ENCODE measurements at places on chromosomes 2 and 18.

DNA sequence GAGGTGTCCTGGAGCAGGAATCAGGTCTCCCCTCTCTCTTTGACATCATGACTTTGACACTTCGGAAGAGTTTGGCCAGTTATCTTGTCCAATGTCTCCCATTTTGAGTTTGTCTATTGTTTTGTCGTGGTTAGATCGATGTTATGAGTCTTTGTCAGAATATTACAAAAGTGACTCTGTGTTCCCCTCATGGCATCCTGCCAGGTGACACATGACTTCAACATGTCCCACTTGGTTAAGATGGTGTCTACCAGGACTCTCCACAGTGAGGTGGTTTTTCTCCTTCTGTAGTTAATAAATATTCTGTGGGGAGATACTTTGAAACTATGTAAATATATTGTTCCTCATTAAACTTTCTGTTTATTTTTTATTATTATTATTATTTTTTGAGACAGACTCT lies 76.6 kb upstream of the BZW1 start:
- H3K4me1 ChIP-seq = no peaks in the 10 kb centered on the region
- H3K4me3 ChIP-seq = no peak overlapping the region
- no peak for DNase-seq
- H3K36me3 ChIP-seq = no peaks in the 10 kb centered on the region
- no peak overlapping the region for H3K27ac ChIP-seq

DNA sequence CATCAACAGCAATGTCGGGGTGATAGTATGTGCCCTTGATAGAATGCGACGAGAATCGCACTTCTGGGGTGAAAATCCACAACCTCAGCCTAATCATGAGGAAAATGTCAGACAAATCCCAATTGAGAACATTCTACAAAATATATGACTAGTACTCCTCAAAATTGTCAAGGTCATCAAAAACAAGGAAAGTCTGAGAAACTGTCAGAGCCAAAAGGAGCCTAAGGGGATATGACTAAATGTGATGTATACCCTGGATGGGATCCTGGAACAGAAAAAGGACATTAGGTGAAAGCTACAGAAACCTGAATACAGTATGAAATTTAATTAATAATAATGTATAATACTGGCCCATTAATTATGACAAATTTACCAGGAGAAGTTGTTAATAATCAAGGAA lies 7.6 kb upstream of the CACNB4 start:
- no peaks in the 10 kb centered on the region for H3K27me3 ChIP-seq
- H3K27ac ChIP-seq = no peak overlapping the region
- no peak overlapping the region for H3K4me3 ChIP-seq
- H3K4me1 ChIP-seq = no peaks in the 10 kb centered on the region

- peaks cover 12% of the 10 kb centered on the region for H3K4me1 ChIP-seq
- DNase-seq = peak; percentile 41
- no peak within 1 kb of the TSS for H3K4me3 ChIP-seq
- H3K27me3 ChIP-seq = no peaks in the 10 kb centered on the region
- H3K36me3 ChIP-seq = no peaks in the 10 kb centered on the region
Measured at GRCh38 chr2:20012282-20013125, at the start of gene MATN3. TSS of gene MATN3 (minus strand) at chr2:20012668. CDS start at chr2:20012631, 37 bp downstream.

DNA sequence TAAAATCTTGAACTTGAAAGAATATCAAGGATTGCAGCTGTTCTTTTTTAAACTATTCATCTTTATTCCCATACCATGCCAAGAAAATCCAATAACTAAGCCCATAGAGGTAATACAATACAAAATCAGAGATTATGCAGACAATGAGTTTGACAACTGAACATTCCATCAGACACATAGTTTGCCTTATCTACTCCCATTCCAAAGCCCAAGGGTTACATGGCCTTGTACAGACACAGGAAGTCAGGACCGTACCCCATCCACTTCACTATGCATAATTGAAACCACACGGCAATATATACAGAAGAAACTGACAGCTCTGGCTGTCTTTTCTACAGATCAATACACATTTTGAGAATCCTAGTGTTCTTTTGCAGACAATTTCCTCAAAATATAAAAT lies 181.3 kb downstream of the TMX3 start:
- no peaks in the 10 kb centered on the region for H3K36me3 ChIP-seq
- H3K27me3 ChIP-seq = no peaks in the 10 kb centered on the region
- no peak overlapping the region for H3K27ac ChIP-seq
- no peak overlapping the region for H3K4me3 ChIP-seq

- H3K27ac ChIP-seq = no peak overlapping the region
- H3K4me1 ChIP-seq = peaks cover 14% of the 10 kb centered on the region
- H3K27me3 ChIP-seq = no peaks in the 10 kb centered on the region
- H3K4me3 ChIP-seq = no peak overlapping the region
- no peaks in the 10 kb centered on the region for H3K36me3 ChIP-seq
Measured at GRCh38 chr18:26425148-26425531, 123.2 kb downstream of the KCTD1 start.

GRCh38 chr2:200749631-200750322 lies 61.9 kb upstream of the BZW1 start:
- no peak for DNase-seq
- H3K27ac ChIP-seq = no peak overlapping the region
- H3K36me3 ChIP-seq = no peaks in the 10 kb centered on the region
- H3K27me3 ChIP-seq = no peaks in the 10 kb centered on the region

DNA sequence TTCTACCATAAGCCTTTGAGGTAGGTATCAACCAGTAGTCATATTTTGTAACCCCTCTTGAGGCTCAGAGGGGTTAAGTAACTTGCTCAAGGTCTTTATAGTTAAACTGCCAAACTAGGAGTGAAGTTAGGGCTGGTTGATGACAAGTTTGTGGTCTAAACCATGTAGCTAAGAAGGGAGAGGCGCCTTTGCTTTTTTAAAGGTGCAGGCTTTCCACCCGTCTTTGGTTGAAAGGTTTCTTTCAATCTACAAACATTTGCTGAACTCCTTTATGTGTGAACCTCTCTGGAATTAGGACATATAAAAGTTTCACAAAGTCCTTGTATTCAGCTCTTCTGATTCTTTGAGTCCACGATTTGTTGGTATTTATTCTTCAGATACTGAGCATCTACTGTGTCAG lies 2.4 kb upstream of the MTA3 start:
- DNase-seq = no peak
- no peak overlapping the region for H3K27ac ChIP-seq
- H3K4me1 ChIP-seq = peaks cover 16% of the 10 kb centered on the region
- H3K4me3 ChIP-seq = no peak overlapping the region
- no peaks in the 10 kb centered on the region for H3K27me3 ChIP-seq

- H3K4me1 ChIP-seq = peaks cover 7% of the 10 kb centered on the region
- H3K27ac ChIP-seq = no peak overlapping the region
- DNase-seq = peak; percentile 89
- H3K27me3 ChIP-seq = peaks cover 4% of the 10 kb centered on the region
- H3K36me3 ChIP-seq = no peaks in the 10 kb centered on the region
Measured at GRCh38 chr2:237858294-237859081, 935 bp upstream of the RAMP1 start.

DNA sequence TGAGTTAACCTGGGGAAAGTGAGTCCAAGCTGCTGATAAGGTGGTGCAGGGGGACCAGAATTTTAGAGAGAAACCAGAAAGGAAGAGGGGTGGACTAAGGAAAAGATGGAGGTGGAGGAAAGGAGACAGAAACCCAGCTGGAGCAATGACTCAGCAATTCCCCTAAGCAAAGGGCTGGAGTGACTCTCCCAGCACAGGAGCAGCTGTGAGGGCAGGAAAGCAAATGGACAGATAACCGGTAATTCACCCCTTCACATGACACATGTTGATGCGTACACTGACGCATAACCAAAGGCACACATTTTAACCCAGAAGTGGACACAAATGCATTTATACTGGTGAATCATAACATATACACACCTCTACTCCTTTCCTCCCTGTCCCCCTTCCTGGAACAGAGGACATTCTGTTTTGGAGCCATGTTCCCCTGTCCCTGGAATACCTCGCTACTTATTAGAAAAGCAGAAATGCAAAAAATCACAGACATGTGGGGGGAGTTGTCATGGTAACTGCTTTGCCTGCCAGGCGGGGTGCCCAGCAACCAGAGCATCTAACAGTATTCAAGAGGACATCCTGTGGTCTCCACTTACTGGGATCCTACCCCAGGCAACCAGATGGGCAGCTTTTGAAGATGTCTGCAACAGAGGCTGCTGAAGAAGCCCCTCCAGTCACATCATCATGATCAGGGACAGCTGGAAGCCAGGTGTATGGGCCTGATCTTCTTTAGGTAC lies 4.7 kb downstream of the CDK5R2 start:
- H3K4me1 ChIP-seq = peaks cover 4% of the 10 kb centered on the region
- peaks cover 59% of the 10 kb centered on the region for H3K27me3 ChIP-seq
- no peaks in the 10 kb centered on the region for H3K36me3 ChIP-seq
- H3K27ac ChIP-seq = no peak overlapping the region
- no peak overlapping the region for H3K4me3 ChIP-seq
- DNase-seq = no peak

- H3K36me3 ChIP-seq = no peaks in the 10 kb centered on the region
- no peak overlapping the region for H3K4me3 ChIP-seq
- H3K27me3 ChIP-seq = no peaks in the 10 kb centered on the region
- no peak overlapping the region for H3K27ac ChIP-seq
- H3K4me1 ChIP-seq = no peaks in the 10 kb centered on the region
Measured at GRCh38 chr2:112724591-112725525, 4.0 kb downstream of the NT5DC4 start.

DNA sequence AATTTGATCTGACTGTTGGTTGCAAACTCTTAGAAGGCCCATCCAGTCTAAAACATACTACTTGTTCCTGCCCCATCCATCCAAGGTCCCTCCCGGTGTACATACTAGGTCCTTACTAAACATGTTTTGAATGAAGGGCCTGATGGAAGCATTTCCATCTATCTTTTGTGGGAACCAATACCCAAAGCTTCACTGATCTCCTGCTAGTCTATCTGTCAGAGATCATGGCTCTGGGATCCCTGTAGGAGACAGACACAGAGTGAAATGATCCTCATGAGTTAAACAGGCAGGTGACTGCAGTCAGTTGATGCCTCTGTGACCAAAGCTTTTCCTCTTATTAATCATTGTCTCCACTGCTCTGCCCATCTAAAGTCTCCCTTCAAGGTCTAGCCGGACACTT lies 115.0 kb downstream of the ST6GAL2 start:
- no peak overlapping the region for H3K4me3 ChIP-seq
- no peak overlapping the region for H3K27ac ChIP-seq
- no peaks in the 10 kb centered on the region for H3K4me1 ChIP-seq
- H3K27me3 ChIP-seq = no peaks in the 10 kb centered on the region

- H3K4me3 ChIP-seq = no peak overlapping the region
- no peak overlapping the region for H3K27ac ChIP-seq
- DNase-seq = no peak
- H3K27me3 ChIP-seq = no peaks in the 10 kb centered on the region
Measured at GRCh38 chr2:60497500-60497899, 56.0 kb downstream of the BCL11A start.

DNA sequence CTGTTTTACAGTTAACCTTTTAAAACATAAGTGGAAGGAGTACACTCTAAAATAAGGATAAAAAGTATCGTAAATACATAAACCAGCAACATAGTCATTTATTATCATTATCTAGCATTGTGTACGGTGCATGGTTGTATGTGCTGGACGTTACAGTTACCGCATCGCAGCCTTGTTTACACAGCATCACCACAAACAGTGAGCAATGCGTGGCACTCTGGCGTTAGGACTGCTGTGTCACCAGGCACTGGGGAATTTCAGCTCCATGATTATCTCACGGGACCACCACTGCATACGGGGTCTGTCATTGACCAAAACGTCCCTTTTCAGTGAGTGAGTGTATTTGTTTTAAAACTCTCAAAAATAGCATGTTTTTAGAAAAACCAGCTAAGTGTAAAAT lies 103.0 kb upstream of the SNTG2 start:
- H3K4me3 ChIP-seq = no peak overlapping the region
- no peaks in the 10 kb centered on the region for H3K27me3 ChIP-seq
- no peaks in the 10 kb centered on the region for H3K4me1 ChIP-seq
- H3K36me3 ChIP-seq = no peaks in the 10 kb centered on the region
- DNase-seq = no peak
- H3K27ac ChIP-seq = no peak overlapping the region

DNA sequence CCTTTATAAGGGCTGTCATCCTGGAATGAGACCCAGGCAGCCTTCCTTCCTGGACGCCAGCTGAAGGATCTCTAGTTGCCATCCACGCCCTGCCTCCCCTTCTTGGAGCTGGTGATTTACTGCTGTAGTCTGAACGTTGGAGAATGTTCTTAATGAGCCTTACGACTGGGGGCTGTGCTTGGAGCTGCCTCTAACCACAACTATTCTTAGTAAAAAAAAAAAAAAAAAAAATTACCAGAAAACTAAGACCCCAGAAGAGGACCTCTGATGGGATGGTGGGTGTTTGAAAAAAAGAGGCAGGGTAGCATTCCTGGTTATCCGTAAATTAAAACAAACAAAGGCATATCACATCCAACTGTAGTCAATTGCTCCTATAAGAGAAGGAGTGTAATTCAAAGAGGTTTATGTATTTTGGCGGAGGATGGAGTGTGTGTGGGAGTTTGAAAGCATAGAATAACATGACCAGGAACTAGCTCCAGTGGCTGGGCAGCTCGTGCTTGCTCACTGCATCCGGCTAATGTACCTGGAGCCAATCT lies 105.4 kb downstream of the QPCT start:
- no peaks in the 10 kb centered on the region for H3K36me3 ChIP-seq
- no peak overlapping the region for H3K27ac ChIP-seq
- no peaks in the 10 kb centered on the region for H3K4me1 ChIP-seq
- H3K4me3 ChIP-seq = no peak overlapping the region

GRCh38 chr18:45806226-45806625 lies 19.2 kb upstream of the SIGLEC15 start:
- no peak overlapping the region for H3K27ac ChIP-seq
- no peaks in the 10 kb centered on the region for H3K4me1 ChIP-seq
- H3K36me3 ChIP-seq = no peaks in the 10 kb centered on the region
- no peak for DNase-seq

GRCh38 chr2:11065833-11066485 lies 89.3 kb upstream of the SLC66A3 start:
- H3K27ac ChIP-seq = no peak overlapping the region
- no peaks in the 10 kb centered on the region for H3K4me1 ChIP-seq
- no peak overlapping the region for H3K4me3 ChIP-seq
- DNase-seq = no peak
- no peaks in the 10 kb centered on the region for H3K36me3 ChIP-seq

DNA sequence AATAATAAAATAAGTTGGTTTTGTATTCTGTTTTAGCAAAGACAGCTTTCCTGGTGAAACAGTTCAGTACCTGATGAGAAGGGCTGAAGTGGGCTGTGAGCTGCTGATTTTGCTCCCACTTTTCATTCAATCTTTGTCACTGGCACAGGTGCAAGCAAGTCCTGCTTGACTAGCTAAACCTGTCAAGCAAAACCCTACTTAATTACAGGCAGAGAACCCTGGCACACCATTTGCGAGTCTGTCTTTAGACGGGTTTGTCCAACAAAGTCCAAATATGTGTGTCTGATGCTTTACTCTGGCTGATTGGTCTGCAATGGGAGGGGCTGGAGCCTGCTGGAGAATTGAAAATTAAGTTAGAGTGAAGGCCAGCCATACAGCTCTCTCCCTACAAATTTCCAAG lies 267.2 kb downstream of the EPHA4 start:
- no peak overlapping the region for H3K27ac ChIP-seq
- H3K4me1 ChIP-seq = no peaks in the 10 kb centered on the region
- H3K4me3 ChIP-seq = no peak overlapping the region
- H3K27me3 ChIP-seq = peaks cover 6% of the 10 kb centered on the region

GRCh38 chr2:128488434-128488833 lies 169.8 kb upstream of the HS6ST1 start:
- no peak overlapping the region for H3K27ac ChIP-seq
- H3K4me1 ChIP-seq = no peaks in the 10 kb centered on the region
- H3K27me3 ChIP-seq = no peaks in the 10 kb centered on the region
- H3K4me3 ChIP-seq = no peak overlapping the region
- no peaks in the 10 kb centered on the region for H3K36me3 ChIP-seq
- DNase-seq = no peak
